Stimulated activated CD4-positive, alpha-beta T cell treated with anti-CD3 and anti-CD28 coated beads, Interleukin-15, amount 100 ng/mL, for 1 hour (primary cell): ENCODE measurements at places on chromosomes 11 and 22.

DNA sequence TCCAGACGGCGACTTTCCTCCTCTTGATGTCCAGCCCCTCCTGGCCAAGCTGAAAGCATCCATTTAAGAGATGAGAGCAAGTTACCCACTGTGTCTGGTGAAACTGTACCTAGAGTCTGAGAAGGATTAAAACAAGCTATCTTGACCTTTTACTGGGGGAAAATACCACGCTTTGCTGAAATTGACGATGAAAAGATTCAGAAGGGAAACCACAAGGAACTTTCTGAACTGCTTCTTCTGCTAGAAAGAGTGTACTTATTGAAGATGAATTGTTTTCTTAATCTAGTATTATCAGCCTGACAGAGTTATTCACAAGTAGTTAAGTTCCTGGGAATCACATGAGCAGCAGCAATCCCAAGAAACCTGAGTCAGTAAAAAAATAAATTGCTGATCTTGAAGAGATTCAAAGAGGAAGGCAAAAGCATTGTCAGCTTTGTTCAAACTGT lies 13.1 kb upstream of the MS4A6A start:
- DNase-seq: no peak

GRCh38 chr11:120391292-120391691 lies 55.1 kb downstream of the ARHGEF12 start:
- no peak for DNase-seq

GRCh38 chr11:34203377-34203871 lies 98.0 kb downstream of the NAT10 start:
- no peak for DNase-seq

DNA sequence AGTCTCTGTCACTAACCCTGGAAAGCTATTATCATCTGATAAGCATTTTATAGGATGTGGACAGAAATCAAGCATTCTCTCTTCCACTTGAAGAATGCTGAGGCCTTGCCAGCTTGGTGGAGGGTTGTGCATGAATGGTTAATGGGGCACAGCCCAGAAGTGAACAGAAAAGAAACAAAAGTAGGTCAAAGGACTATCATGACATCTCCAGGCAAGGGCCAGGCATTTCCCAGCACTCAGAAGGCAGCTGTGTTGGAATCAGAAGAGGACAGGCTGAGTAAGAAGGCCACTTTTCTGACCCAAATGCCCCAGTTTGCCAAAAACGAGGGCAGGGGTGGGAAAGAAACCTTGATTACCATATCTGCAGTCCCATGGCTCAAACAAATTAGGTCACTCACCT lies 12.4 kb downstream of the TENM4 start:
- no peak for DNase-seq

GRCh38 chr11:34419158-34419557 lies 19.6 kb upstream of the CAT start:
- DNase-seq: no peak

DNA sequence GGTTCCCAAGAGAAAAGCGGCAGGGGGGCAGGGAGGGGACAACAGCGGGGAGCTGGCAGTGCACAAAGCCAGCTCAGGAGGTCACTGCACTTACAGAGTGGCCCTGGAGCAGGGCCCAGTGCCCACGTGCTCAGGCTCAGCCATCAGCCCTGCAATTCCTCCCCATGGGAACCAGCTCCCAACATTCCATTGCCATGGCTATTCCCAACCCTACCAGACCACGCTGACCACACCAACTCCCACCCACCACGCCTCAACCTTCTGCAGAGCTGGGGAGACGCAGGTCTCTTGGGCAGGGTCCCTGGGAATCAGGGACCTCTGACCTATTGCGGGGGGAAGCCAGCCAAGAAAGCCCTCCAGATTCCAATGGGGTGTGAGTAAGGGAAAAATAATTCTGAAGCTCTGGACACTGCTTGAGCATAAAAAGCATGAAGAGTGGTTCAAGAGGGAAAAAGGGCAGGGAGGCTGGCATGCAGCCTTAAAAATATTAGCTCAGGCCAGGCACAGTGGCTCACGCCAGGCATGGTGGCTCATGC lies 38.3 kb upstream of the TFIP11 start:
- no peak for DNase-seq

DNA sequence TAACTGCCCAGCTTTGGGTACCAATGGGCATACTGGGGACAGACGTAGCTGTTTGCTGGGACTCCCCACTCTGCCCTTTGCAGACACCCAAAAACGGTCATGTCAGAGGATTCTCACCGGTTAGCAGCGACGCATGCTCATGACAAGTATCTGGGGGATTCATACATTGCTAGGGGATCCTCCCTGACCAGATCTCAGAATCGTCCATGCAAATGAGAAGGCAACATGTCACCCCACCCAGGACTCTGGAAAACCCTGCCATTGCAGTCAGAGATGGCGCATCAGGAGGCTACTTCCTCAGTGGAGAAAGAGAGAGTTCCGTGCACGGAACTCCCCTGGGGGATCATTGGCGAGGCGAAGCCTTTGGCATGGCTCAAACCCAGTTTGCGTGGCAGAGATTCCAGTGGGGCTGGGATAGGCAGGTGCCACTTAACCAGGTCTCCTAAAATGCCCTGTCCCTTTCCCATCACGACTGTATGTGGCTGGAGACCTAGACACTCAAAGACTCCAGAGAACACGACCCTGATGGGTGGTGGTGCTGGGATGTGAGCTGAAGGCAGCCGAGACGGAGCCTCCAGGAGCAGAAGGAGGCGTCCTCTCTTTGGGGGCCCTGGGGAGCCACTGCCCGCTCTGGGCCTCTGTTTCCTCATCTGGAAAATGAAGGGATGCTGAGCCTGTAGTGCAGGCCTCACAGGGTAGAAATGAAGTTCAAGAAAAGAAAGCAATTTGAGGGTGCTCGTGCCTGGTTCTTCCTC lies 4.9 kb downstream of the RGL4 start:
- no peak for DNase-seq

DNA sequence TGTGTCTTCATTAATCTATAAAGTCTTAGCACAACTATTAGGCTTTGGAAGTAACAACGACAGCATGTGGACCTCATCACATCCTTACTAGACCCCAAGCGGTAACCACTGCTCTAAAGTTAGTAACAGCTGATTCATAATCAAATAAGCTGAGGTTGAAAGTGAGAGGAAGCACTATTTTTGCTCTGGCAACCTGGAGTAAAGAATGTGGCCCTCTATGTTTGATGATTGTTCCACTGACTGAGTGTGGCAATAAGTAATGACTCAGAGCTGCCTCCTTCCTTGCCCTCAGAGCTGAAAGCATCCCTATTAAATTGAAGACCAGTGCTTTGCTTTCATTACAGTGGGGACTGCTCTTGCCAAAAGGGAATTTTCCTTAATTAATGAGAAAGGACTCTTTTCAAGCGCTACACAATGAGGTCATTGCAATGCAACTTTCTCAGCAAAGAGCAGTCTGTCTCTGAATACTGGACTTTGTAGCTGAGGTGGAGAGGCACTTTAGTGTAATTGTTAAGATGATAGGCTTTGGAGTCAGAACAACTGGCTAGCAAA lies 906.1 kb upstream of the RAG2 start:
- no peak for DNase-seq

DNA sequence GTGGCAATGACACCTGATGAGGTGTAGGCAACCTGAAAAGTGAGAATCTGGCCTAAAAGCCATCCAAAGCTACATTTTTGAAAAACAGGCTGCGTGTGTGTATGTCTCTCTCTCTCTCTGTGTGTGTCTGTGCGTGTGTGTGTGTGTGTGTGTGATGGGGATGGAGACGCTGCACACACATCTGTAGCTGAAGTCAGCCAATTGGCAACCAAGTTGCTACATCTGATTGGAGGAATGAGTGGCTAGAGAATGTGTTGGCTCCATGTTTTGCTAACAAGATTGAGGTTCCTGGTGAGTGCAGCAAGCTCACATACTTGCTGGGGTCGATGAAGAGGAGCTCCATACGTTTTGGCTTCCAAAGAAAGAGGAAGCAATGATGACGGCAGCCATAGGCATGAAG lies 311.4 kb upstream of the NCAM1 start:
- DNase-seq: no peak

DNA sequence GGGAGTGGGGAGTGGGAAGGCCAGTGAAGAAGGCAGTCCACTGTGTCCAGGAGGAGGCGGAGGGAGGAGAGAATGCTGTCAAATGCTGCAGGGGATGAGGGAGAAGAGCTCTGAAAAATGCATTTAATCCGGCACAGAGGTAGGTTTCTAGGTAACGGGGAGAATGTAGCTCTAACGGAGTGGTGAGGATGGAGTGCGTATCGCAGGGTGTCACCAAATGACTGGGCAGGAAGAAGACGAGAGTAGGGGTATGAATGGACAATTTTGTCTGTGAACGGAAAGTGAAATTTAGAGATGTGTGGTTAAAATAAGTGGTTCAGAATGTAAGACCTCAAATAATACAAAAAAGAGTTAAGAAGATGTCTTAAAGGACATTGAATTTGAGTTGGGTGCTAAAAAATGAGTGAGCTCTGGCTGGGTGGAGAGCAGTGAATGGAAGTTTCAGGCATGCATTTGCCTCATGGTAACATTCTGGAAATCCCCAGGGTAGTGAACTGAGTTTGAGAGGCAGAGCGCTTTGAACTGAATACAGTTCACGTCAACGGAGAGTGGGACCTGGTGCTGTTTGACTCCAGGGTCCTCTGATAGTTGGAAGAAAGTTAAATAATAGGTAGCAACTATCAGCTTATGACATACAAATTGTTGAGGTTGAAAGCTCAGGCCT lies 81.3 kb upstream of the CADM1 start:
- no peak for DNase-seq
